ENCODE measurements at places on chromosomes 11 and 22.

DNA sequence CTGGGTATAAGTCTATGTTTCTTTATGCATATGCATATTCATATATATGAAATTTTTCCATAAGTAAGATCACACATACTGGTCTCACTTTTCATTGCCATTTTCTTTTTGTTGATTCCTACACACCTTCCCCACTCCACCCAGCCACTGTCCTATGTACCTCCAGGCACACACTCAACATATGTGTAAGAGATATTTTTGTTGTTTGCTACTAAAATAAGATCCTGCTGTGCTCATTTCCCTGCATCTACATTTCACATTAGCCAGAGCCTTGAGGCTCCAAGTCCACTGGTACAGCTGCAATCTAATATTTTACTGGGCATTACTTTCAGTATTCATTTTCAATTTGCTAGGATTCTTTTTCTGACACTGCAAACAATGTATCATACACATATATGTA, 8.1 kb upstream of the KRTAP5-10 start:
- DNase-seq = no peak

GRCh38 chr11:73989156-73989555, 6.5 kb upstream of the UCP2 start:
- no peak for DNase-seq

GRCh38 chr11:20031155-20032001, 128.9 kb downstream of the DBX1 start:
- peak; percentile 99 for DNase-seq

- DNase-seq = peak; percentile 57
Observed at GRCh38 chr11:69145050-69145380, 10.7 kb upstream of the SMIM38 start.
